ENCODE measurements at places on chromosomes 6 and 20. TPM values are rescaled to one million over a fixed set of nuclear protein-coding genes. Genes with fewer than 3 reads are reported as not detected.

GRCh38 chr6:12113190-12113577 is 101.1 kb downstream of the HIVEP1 start:
- no peak for DNase-seq

DNA sequence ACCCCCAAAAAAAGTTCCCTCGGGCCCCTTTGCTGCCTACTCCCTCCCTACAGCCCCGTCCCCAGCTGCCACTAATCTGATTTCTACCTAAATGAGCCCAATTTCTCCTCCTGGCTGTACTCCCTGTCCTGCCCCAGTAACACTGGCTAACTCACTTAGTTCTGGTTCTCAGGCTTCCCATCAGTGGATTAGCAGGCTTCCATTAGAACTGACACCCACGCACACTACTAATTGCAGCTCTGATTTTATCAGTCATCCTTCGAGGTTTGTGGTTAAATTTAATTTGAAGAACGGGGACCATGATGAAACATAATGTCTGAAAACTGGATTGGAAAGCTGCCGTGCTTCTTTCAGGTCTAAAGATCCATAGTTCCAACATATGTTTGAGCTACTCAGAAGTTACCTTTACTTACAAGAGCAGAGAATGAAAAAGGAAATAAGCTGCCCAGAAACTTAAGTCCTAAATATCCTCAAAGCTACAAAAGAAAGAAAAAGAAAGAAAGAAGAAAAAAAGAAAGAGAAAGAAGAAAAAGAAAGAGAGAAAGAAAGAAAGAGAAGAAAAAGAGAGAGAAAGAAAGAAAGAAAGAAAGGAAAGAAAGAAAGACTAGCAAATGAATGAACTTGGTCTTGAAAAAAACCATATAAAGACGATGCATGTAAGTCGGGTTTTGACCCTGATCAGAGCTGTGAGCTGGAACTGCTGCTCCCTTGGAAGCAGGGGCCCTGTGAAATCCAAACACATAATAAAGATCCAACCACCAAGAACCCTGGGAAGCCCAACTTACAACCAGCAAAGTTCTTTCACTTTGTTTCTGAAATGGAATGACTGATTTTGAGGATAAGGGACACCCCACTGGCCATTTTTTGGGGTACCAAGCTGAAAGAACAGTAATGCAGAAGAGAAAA is 51.7 kb downstream of the CNKSR3 start:
- no peak for DNase-seq

GRCh38 chr20:11726026-11726425 is 191.7 kb upstream of the BTBD3 start:
- DNase-seq = no peak

Gene ZFP64
- 40.6 TPM for total RNA-seq

Gene ZFP57
- total RNA-seq = 0.51 TPM

GRCh38 chr6:169034516-169035167 is 219.0 kb downstream of the THBS2 start:
- no peak for DNase-seq

Gene MCCD1
- not detected for total RNA-seq

All from dermis microvascular lymphatic vessel endothelial cell (primary cell).